WTC11 (cell line): ENCODE measurements at places on chromosomes 7 and 10.

DNA sequence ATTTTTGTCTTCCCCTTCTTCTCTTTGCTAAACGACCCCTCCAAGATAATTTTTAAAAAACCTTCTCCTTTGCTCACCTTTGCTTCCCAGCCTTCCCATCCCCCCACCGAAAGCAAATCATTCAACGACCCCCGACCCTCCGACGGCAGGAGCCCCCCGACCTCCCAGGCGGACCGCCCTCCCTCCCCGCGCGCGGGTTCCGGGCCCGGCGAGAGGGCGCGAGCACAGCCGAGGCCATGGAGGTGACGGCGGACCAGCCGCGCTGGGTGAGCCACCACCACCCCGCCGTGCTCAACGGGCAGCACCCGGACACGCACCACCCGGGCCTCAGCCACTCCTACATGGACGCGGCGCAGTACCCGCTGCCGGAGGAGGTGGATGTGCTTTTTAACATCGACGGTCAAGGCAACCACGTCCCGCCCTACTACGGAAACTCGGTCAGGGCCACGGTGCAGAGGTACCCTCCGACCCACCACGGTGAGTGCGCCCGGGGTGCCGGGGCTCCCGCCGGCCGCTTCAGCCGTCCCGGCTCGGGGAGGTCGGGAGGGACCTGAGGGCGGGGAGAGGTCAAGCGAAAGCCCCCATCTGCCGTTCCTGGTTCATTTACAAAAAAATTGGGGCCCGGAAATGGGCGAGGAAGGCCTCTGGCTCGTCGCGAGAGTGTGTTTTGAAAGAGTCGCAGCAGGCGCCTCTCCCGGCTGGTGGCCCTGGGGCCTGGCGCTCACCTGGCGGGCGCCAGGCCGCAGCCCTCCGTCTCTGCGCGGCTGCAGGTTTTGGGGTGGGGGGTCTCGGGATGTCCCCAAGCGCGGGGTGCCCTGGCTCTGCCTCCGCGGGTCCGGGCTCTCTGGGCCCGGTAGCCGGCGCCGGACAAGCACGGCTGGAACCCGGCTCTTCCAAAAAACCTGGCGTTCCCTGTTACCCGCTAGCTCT is 1.2 kb downstream of the GATA3 start:
- H3K4me1 ChIP-seq: peaks cover 66% of the 10 kb centered on the region
- no peak for DNase-seq
- no peak overlapping the region for H3K27ac ChIP-seq
- no peaks in the 10 kb centered on the region for H3K36me3 ChIP-seq
- H3K27me3 ChIP-seq: peaks cover 96% of the 10 kb centered on the region

GRCh38 chr10:87771871-87772500 is 46.0 kb downstream of the ATAD1 start:
- no peak for DNase-seq
- no peak overlapping the region for H3K27ac ChIP-seq

DNA sequence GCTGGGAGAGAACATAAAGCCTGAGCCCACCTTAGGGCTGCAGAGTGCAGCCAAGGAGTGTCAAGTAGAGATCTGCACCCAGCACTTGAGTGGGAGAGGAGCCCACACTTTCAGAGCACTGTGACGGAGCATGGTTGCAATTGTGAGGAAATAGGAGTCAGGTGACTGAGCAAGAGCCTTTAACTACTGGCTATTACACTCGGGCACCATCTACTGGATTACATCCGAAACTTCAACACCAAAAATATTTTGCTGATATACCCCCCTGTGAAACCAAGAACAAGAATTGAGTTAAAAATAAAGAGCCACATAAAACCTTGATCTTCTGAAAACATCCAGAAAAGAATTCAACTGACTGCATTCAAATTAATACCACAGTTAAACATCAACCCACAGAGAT is 657.9 kb downstream of the NXPH1 start:
- no peak overlapping the region for H3K27ac ChIP-seq
- no peak overlapping the region for H3K4me3 ChIP-seq
- H3K36me3 ChIP-seq: peaks cover 9% of the 10 kb centered on the region
- H3K4me1 ChIP-seq: no peaks in the 10 kb centered on the region
- no peak for DNase-seq
- H3K27me3 ChIP-seq: no peaks in the 10 kb centered on the region

DNA sequence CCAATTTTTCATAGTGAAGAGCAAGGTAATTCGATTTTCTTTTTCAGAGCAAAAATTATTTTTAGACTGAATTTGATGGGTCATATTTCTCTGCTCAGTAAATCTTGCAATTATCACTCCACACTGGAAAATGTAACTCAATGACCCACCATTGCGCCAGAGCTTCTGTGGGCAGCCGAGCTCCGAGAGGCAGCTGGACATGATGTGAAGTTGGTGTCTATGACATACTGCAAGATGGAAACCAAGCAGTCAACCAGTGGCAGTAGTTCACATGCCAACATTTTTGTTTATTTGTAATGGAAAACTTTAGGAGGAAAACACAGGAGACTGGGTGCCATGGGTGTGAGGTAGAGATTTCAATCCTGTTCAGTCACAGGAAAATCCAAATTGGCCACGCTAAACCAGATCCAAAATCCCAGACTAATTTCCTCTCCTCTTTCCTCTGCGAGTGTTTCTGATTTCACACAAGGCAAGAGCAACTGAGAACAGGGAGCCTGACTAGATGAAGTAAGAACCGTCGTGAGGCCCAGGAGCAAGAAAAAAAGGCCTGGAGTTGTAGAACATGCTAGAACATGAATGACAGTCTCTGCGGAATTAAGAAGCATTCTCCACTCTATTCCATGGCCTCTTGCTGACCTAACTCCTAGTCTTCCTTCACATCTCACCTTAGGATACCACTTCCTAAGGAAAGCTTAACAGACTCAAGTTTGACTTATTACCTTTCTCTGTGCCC is 39.3 kb downstream of the CALD1 start:
- H3K27me3 ChIP-seq: no peaks in the 10 kb centered on the region
- H3K4me3 ChIP-seq: no peak overlapping the region
- no peaks in the 10 kb centered on the region; the same call in 1 of the 2 replicates for H3K36me3 ChIP-seq
- no peak for DNase-seq
- H3K27ac ChIP-seq: peak overlapping the region; percentile 68; the same call in 1 of the 2 replicates

GRCh38 chr10:101565370-101565900 is 22.6 kb downstream of the POLL start:
- peaks cover 51% of the 10 kb centered on the region for H3K27me3 ChIP-seq
- no peak overlapping the region for H3K27ac ChIP-seq
- H3K36me3 ChIP-seq: no peaks in the 10 kb centered on the region

DNA sequence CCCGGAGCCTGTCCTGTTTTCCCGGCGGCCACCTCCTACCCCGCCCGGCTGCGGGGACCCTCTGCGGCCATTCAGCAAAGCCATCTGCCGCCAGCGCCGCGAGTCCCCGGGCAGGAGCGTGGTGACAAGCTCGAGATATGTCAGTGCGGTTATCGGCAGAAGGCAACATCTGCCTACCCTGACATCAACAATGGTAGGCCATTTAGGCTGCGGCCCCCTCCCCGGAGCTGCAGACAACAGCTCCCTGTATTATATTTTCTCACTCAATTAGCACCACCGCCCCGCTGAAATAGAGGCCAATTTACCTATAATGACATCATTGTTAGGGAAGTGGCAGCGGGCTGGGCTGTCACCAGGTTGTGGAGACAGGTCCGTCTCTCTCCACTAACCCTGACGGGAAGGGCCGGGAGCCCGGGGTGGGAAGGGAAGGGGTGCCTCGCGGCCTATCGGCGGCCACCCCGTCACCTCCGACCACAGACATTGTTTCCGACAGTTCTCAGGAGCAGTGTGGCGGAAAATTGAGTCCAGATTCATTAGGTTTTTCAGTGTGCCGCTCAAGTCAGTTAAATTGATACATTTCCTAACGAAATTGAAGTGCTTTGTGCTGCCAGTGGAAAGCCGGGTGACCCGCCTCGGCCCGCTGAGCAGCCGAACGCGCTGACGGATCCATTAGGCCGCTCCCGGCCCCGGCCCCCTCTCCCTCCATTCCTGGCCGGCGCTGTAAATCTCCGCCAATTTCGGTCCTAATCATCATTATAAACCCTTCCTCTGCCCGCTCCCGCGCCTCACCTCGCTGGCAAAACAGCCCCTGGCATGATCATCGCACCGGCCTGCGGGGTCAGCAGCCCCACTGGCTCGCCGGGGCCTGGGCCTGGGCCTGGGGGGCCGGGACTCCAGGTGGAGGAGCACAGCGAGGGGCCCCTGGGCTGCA is 43.0 kb downstream of the UNCX start:
- no peak overlapping the region for H3K27ac ChIP-seq
- no peaks in the 10 kb centered on the region for H3K4me1 ChIP-seq
- H3K27me3 ChIP-seq: no peaks in the 10 kb centered on the region; the same call in 1 of the 2 replicates
- H3K36me3 ChIP-seq: peaks cover 7% of the 10 kb centered on the region
- H3K4me3 ChIP-seq: no peak overlapping the region

DNA sequence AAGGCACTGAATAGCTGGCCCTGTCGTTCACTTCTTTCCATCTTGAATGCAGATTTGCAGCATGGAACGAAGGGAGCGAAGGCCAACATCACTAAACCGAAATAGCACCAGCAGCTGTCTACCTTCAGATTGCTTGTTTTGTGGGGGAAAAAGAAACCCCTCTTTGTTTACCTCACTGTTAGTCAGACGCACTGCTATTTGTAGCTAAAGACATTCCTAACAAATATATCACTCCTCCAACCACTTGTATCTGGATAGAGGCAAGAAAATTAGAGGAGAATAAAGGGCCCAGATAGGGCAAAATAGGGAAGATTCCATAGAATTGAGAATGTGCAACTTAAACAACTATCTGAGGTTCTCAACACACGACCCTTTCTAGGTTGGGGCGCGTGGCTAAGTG is 26.5 kb downstream of the ANK3 start:
- H3K4me3 ChIP-seq: no peak overlapping the region
- no peaks in the 10 kb centered on the region; the same call in 1 of the 2 replicates for H3K27me3 ChIP-seq
- H3K4me1 ChIP-seq: peaks cover 25% of the 10 kb centered on the region
- H3K27ac ChIP-seq: no peak overlapping the region
- H3K36me3 ChIP-seq: no peaks in the 10 kb centered on the region
- DNase-seq: no peak

GRCh38 chr10:22460101-22460500 is 114.8 kb downstream of the SPAG6 start:
- DNase-seq: no peak
- no peaks in the 10 kb centered on the region for H3K36me3 ChIP-seq
- no peaks in the 10 kb centered on the region for H3K4me1 ChIP-seq
- no peak overlapping the region for H3K27ac ChIP-seq
- no peaks in the 10 kb centered on the region; the same call in 1 of the 2 replicates for H3K27me3 ChIP-seq

DNA sequence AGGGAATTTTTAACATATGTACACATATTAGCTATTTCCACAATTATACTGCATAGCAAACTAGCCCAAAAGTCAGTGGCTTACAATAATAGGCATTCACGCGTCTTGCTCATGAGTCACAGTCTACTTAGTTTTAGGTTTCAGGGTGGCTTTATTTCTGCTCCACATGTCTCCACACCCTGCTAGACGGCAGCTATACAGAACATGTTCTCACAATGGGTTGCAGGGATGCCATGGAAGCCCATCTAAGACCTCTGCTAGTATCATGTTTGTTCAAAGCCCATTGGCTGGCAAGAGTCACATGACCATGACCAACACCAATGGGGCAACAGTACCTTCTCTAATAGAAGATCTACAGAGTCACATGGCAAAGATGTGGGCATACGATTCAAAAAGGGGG is 96.3 kb upstream of the NEBL start:
- no peaks in the 10 kb centered on the region for H3K36me3 ChIP-seq
- no peaks in the 10 kb centered on the region for H3K27me3 ChIP-seq
- no peak overlapping the region for H3K27ac ChIP-seq
- no peak overlapping the region for H3K4me3 ChIP-seq
- DNase-seq: no peak

DNA sequence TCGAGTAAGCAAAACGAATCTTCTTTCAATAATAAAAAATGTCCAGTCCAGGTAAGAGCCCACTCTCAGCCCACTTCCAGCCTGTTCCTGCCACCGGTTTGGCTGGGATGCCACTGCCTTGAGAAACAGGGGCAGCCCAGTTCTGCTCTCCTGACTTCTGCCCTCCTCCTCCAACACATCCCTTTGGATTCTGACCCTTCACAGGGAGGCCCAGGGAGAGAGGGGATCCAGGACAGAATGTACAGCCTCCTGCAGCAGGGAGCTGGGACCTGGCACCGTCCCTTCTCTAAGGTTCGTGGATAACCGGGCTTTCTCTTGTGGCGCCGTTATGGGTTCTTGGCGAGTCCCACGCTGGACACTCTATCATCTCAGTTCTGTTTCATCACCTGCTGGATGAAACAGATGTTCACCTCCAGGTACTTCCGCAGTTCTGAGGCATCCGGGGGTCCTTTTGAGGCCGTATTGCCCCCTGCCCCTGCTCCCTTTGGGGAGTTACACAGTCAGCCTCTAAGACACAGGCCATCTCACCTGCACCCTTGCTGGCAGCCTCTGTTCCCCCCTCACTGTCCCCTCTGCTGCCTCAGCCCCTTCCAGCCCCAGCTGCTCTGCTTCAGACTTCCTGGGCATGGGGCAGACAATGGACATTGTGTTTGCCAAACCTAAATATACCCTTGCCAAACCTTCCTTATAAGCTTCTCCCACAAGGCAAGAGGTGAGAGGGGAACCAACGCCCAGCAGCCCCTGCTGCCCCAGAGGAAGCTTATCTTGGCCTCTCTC is 203.8 kb upstream of the ZMIZ1 start:
- no peak overlapping the region for H3K27ac ChIP-seq
- no peak for DNase-seq
- no peaks in the 10 kb centered on the region for H3K4me1 ChIP-seq
- H3K4me3 ChIP-seq: no peak overlapping the region
- peaks cover 10% of the 10 kb centered on the region for H3K27me3 ChIP-seq
- H3K36me3 ChIP-seq: no peaks in the 10 kb centered on the region

DNA sequence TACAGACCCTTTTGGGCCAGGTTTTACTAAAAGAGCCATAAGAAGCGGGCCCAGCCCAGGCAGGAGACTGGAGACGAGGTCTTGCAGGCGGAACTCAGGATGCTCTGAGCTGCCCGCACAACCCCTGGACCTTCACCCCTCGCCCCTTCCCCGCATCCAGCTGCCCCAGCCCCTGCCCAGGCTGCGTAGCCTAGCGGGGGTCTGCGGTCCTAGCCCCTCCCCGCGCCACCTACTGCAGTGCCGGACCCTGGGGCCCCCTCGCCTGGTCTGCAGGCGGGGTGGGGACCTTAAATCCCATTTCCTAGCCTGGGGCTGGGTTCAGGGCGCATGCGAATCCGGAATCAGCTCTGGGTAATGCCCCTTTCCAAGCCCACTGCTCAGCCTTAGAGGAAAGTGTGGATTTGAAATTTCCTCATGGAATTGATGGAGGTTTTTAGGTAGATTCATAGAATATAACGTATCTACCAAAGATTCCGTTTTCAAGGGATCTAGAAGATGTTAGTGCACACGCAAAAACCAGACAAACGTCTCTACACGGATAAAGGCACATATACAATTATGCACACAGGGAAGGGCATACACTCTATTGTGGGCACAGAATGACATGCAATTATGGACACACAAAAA is 546 bp upstream of the HOXA3 start:
- peaks cover 100% of the 10 kb centered on the region for H3K27me3 ChIP-seq
- H3K27ac ChIP-seq: no peak overlapping the region
- no peak for DNase-seq
- no peak overlapping the region for H3K4me3 ChIP-seq

- H3K4me3 ChIP-seq: no peak overlapping the region
- no peaks in the 10 kb centered on the region for H3K27me3 ChIP-seq
- DNase-seq: no peak
- H3K4me1 ChIP-seq: peaks cover 35% of the 10 kb centered on the region
- no peaks in the 10 kb centered on the region for H3K36me3 ChIP-seq
Measured at GRCh38 chr10:128081720-128082119, 44.5 kb downstream of the MKI67 start.

- H3K4me3 ChIP-seq: no peak overlapping the region
- H3K27ac ChIP-seq: no peak overlapping the region
- peaks cover 27% of the 10 kb centered on the region for H3K4me1 ChIP-seq
- DNase-seq: peak; percentile 60
- no peaks in the 10 kb centered on the region for H3K36me3 ChIP-seq
Measured at GRCh38 chr7:150942001-150942590, 36.0 kb downstream of the KCNH2 start.
